Stimulated activated CD8-positive, alpha-beta memory T cell treated with anti-CD3 and anti-CD28 coated beads, Interleukin-4, amount 100 ng/mL, for 24 hours (primary cell): ENCODE measurements at places on chromosomes 3 and 15.

GRCh38 chr15:101193806-101194545, 57.9 kb downstream of the CHSY1 start:
- no peak for DNase-seq

GRCh38 chr3:122676759-122677158, 3.9 kb upstream of the PARP14 start:
- DNase-seq, result no peak

GRCh38 chr3:69005071-69005790, 8.3 kb downstream of the EOGT start:
- no peak for DNase-seq

- DNase-seq, result no peak
Observed at GRCh38 chr15:65556622-65557021, 26.4 kb downstream of the HACD3 start.

DNA sequence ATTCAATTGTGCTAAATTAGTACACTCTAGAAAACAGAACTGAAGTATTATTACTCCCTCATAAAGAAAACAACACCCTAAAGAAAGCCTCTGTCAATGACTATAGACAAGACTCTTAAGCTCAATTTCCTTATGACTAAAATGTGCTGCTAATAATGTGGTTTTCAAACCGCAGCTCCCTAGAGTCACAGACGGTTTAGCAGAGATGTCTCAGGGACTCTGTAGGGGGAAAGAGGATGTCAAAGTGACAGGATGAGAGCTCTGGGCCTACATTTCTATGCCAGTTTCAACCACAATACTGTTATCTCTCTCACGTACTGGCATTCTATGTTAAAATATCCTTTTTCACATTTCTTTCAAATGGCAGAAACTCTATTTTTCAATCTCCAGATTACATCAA, 37.6 kb upstream of the WDR49 start:
- no peak for DNase-seq

DNA sequence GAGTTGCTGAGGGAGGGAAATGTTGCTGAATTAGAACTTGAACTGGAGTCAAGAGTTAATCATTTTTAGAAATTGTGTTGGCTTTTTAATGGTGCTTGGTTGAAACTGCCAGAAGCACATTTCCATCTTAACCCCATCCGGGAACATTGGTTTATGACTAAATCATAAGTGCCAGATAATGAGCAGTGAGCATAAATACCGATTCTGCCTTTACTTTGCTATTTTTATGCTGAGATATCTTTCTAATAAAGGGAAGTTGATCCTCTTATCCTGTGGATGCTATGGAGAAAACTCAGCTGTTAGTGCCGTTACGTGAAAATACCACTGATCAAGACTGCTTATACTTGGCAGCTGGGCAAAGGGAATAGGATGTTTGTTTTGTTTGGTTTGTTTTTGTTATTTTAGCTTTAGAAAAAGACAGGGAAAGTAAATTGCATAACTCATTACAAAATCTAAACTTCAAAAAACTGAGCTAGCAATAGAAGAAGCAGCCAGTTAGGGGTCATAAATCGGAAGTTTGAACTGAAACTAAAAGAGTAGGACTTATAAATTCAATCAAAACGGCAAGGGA, 813.1 kb downstream of the NAALADL2 start:
- no peak for DNase-seq

DNA sequence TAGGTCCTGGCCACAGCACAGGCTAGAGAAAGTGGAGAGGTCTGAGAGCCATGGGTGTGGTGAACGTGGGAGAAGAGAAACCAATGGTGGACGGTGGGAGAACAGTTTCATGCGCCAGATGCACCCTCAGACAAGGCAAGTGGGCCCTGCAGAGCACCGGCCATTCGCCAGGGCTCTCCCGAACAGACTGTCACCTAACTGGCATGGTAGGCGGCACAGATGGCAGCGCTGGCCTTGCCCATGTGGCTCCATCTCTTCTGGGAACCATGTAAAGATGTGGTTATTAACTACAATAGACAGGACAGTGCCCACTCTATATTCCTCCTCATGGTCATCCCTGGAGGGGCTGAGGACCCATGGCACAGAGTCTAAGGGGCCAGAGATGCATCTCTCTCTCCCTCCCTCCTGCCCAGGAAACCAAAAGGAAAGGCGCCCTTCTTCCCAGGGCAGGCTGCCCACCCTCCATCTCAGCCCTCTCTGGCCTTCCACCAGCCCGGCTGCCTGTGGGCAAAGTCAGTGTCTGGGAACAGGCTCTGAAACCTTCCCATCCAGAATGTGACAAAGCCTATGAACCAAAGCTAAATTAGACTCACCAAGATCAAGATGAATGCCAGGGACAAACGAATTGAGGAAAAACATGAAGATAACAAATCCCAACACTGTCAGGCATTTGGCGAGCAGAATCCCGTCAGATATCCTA, 147.8 kb downstream of the OCA2 start:
- no peak for DNase-seq

DNA sequence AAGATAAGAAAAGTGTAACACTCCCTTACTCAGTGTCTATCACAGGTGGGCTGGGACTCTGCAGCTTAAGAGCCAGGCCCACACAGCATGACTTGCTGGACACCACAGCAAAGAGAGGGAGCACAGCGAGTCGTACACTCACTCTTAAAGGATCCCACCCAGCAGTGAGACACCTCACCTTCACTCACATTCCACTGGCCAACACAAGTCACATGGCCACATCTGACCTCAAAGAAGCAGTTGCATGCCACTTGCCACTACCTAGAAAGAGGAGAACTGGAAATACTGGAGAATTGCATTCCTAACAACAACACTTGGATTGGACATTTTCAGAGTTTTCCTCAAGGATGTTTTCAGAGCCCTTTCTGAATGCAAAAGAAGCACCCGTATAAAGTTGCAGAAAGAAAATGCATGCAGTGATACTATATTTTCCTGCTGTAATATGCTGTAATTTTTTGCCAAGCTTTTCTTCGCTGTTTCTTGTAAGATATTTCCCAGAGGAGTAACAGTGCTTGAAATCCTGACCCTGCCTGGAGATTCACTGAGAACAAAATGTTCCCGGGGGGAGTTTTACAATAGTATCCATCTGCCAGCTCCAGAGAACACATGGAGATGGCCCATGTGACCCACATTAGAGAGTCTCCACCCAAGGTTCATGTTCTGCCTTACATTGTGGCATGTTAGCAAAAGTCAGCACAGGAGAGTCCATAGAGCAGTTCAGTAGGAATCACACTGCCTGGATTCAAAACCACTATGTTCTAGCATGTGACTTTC, 42.2 kb downstream of the TRIM42 start:
- no peak for DNase-seq

GRCh38 chr3:134931045-134931785, 136.2 kb downstream of the EPHB1 start:
- DNase-seq, result no peak

DNA sequence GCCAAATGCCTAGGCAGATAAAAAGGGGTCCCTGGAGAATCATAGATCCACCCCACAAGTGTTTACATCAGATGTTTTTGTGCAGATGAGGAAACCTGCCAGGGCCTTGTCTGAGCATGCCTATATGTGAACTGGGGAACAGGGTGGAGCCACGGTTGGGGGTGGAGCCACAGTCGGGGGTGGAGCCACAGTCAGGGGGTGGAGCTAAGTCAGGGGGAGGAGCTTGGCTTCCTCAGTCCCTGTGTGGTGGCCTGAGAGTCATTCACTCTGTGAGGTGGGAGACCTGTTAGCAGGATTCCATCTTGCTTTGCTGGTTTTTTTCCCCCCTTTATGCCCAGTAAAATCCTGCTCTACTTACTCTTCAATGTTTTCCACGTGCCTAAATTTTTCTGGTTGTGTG, 57.8 kb upstream of the TGFBR2 start:
- peak; percentile 22 for DNase-seq

DNA sequence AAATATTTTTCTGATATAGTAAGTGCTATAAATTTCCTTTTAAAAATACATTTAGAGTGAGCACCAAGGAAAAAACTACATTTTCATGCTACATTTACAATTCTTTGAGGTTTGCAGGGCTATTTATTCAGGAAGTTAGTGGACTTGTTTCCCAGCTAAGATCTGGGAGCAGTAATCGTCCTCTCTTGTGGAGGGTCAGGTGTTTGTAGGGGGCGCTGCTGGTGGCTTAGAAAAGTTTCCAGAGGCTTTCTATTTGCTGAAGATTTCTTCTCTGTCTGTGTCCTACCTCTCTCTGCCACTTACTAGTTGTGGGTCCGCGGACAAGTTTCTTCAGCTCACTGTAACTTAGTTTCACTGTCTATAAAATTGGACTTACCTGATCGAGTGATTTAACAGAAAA, 163.9 kb downstream of the PEX5L start:
- no peak for DNase-seq

DNA sequence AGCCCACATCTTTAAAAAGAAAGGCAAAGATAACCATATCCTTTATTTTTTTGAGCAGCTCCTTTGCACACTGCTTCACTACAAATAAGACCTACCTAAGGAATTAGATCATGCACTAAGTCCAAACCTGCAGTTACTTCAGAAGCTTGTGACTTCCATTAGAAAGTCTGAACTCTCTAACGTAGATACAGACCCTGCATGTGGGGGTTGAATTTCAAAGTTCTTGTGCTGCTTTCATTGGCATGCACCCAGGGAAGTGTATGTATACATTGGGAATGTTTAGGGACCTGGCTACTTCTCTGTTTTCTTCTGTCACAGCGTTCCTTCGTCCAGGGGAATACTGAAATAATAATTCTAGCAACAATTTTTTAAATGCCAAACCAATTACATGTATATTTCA, 185.2 kb upstream of the IL12A start:
- no peak for DNase-seq

DNA sequence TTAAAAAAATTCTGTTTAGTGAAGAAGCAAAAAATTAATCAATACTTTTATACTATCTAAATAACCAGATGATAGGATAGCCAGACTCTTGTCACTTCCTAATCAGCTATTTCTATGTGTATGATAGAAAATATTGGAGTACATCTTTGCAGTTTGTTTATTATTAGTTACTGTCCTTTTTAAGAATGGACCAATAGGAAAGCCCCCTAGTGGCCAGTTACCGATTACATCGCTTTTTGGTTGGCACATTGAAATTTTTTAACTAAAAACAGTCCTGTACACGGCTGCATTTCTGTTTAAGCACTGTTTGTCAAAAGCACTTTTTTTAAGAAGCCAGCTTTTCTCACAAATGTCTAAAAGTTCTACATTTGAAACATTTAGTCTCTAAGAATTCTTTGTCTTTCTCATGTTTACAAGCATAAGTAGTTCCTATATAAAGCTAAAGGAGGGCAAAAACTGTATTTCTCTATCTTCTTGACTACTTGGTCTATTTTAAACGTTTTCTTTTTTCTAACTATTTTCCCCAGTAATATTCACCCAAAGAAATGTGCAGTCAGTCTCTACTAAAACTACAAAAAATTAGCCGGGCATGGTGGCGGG, 253.2 kb upstream of the LRTM1 start:
- DNase-seq, result no peak

DNA sequence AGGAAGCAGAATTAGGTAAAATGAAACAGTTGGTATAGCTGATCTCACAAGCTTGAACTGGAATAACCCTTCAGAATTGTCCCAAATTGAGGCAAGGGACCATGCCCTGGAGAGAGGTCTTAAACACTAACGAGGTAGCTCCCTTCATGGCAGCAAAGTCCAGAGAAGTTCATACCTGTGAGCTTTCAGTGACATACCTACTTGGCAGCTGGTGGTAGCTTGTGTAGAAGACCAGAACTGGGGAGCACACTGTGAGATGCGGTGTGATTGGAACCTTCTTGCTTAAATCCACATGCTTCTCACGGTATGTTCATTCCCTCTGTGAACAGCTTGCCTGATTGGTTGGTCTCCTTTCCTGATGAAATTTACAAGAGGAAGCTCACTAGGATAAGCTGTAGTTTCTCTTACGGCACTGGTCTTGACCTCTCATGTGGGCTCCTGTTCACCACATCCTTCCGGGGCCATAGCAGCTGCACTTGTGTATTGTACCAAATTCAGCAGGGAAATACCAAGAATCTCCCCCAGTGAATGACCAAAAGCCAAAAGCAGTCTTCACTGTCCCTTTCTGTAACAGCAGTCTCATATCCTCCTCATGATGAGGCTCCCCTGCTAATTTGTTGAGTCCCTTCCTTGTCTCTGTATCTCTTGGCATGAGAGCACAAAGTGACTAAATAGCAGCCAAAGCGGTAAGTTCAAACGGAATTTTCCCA, 483.7 kb upstream of the FRG2C start:
- no peak for DNase-seq

DNA sequence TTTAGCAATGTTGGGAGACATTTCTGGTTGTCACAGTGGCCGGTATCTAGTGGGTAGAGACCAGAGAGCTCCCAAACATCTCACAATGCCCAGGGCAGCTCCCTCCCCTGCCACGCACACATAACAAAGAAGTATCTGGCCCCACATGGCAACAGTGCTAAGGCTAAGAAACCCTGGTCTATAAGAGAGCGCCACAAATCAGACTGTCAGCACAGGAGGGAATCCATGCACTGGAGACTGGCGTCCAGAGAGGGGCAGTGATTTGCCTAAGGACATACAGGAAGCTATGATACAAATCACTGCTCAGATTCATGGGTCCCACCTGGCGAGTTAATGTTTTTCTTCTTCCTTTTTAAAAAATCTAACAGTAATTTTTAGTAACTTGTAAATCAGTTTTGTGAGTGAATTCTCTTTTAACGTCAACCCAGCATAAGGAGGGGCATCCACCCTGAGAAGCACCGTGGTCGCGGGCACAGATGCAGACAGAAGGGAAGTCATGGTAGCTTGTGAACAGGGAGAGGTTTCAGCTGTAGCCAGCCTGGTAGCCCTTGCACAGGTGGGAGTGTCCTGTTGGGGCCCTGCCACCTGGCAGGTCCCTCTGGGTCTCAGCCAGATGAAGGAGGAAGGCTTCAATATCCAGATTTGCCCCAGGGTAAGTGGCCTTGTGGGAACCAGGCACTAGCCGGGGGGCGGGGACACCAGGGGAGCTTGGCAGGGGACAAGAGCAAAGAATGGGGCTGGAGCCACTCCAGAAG, 8.7 kb downstream of the ISG20 start:
- no peak for DNase-seq

DNA sequence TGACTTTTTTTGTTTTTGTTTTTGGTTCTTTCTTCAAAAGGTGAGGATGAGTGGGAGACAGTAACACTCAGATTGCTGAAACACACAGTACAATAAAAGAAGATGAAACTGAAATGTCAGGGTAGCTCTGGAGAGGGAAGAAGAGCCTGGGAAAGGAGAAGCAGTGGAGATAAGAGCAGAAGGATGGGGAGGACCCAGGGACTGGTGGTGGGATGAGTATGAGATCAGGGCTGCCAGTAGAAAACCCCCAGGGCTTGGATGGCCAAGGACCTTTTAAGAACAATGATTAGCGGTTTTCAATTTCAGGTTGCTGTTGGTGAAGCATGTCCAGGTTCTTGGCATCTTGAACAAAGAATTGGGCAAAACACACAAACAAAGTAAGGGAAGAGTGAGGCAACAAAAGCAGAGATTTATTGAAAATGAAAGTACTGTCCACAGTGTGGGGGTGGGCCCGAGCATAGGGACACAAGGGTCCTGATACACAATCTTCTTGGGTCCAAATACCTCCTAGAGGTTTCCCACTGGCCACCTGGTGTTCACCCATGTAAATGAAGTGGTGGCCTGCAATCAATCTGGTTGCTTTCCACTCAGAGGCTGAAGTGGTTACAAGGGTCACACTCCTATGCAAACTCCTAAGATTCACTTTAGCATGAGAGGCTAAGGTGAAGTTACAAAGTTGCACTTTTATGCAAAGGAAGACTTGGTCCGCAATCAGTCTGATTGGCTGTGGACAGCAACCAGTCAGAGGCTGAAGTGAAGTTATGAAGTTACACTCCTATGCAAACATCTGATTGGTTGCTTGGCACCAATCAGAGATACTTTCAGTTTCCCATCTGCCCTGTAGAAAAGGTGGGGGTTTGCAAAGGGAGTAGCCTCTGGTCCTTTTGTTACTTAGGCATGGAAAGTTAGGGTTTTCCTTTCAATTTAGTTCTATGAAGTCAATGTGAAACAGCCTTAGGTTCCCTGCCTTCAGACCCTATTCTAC, 26.1 kb upstream of the MFSD1 start:
- DNase-seq, result no peak
